NCI-H2107 (cell line): ENCODE measurements at places on chromosomes 6 and 20.

DNA sequence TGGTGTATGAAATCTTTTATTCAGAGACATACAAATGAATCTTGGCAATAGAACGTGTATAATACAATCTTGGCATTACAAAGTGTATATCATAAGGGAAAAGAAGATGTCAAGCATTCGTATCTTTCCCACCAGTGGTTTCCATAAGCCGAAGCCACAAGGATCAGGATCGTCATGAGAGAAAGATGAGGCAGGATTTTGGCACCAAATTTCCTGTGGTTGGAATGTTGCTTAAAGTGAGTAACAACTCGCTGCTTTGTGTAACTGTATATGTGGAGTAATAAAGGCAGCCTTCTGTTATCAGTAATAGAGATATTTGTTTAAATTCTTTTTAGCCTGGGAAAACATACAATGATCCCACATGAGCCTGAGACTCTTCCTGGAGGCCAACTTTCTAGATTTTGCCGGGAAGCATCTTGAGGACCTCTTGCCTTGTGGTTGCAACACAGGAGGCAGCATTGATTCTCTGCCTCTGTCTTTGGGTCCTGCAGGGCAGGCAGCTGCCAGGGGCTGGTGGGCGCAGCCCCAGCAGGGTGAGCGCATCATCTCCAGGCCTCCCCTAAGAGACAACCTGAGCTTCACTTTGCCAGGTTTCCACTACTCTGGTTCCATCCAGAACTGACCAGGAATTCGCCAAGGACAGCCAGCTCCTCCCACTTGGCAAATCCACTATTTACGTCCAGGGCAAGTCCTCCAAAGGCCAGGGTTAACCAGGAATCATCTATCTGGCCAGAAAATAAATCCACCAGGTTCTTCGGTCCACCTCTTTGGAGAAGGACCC lies 230.9 kb upstream of the SULF2 start:
- DNase-seq = no peak

DNA sequence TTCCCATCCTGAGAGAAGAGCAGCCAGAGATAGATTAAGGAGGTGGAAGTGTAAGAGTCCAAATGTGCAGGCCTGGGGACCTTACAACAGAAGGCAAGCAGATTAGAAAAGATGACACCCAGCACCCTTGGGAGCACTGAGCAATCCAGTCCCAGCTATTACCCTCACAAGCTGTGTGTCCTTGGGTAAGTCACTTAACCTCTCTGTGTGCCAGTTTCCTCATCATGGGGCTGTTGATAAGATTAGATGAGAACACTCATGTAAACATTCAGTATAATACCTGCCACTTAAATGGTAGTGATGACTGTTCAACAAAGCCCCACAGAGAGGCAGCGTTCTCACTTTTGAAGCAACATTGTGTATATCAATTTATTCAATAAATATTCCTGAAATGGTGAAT lies 114.8 kb upstream of the CST7 start:
- no peak for DNase-seq

DNA sequence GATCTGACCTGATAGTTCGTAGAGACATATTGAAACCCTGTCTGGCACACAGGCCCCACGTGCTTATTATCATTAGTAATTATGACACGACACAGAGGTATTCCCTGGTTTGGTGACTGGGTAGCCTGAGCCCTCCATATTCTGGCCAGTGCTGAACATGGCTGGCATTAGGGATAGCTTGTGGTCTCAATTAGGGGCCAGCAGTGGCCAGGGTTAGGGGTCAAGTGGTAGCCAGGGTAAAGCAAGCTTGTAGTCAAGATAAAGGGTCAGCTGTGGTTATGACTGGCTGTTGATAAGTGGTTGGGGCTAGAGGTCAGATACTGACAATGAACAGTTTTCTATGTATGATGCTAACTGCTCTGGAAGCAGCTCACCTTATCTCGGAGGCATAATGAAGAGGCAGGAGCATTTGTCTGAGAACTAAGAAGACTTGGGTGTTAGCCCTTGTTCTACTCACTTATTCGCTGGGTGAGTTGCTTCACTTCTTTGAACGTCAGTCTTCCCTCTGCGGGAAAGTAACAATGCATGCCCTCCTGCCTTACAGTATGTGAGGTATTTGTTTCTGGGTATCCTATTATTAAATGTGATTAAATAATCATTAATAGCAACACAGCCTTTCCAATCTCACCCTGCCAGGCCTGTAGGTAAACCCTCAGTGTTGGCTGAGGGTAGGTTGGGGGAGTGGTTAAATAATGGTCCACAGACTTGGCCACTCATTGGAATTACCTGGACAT lies 66.7 kb downstream of the VEGFA start:
- no peak for DNase-seq

- no peak for DNase-seq
Observed at GRCh38 chr6:115863211-115863610, 197.5 kb downstream of the FRK start.

- no peak for DNase-seq
Observed at GRCh38 chr6:121748850-121749249, 313.4 kb downstream of the GJA1 start.

DNA sequence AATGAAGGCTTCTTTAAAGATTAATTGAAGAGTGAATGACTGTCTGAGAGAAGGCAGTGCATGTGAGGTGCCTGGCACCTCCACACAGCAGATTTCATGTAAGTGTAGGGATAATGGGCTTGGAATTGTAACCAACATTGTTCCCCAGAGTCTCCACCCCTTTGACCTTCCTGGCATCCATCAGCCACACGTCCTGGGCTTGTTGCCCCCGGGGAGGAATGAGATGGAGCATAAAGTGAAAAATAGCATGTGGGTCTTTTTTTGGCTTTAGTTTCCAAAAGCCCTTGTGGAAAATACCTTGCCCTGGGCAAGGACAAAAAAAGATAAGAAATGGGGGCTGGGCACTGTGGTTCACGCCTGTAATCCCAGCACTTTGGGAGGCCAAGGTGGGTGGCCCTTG lies 242.2 kb upstream of the ECI2 start:
- DNase-seq = no peak

DNA sequence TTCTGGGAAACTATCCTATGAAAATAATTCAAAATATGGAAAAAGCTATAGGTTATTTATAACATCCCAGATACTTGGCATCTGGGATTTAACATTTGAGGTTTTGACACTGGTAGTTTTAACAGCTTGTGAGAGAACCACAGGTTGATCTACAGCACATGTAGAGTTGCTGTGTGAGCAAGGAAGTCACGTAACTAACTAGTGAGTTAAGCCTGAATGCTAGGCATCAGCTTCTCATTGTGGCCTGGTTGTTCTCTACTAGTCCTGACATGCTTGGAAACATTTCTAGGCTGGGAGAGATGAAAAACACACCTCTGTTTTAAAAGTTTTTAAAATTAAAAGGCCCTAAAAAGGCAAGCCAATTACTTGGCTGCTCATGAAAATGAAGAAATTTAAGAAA lies 28.2 kb downstream of the ESF1 start:
- DNase-seq = no peak

DNA sequence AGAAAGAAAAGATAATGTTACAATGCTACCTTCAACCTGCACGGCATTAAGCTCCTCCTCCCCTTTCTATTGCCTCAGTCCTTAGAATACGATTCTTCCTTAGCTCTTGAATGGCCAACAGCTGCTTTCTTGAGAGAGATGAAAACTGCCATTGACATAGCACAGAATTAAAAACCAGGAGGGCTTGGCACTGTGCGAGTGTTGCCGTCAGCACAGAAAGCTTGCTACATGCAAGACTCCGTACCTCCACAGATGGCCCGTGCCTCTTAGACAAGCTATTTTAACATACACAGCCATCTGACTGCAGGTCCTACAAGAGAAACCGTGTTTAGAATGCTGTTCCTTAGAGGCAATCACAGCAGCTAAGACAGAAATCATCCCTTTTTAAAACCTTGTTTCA lies 51.7 kb downstream of the ALDH5A1 start:
- DNase-seq = no peak

DNA sequence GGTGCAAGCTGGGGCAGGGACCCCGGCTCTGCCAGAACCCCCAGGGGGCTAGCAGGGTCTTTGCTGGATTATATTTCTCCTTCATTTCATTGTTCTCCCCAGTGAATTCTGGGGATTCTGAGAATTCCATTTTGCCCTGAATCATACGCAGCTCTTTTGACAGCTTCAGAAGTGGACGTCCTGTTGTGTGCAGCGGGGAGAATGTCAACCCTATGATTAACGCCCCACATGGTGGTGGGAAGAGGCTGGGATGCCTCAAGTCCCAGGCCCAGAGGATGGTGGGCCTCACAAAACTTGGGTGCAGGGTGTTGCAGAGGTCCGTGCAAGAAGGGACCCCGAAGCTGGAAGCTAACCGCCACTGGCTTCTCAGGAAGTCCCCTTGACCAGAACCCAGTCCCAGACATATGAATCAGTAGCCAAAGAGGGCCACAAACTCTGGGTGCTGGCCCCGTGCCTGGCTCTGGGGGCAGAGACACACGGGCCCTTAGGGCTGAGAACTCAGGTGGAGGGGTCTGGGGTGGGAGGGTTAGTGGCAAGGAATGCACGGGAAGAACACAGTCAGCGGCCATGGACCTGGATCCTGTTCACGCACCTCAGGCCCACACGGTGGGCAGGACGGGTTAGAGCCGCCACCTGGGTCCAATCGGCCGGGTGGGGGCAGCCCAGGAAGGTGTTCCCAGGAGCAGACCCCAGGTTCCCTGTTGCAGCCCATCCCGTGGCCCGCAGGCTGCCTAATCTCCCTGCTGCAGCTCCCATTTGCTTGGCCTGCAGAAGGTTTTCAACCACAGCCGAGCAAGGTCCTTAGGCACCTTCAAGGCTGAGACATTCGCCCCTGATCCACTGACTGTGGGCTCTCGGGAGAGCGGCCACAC lies 51.2 kb downstream of the YTHDF1 start:
- no peak for DNase-seq

DNA sequence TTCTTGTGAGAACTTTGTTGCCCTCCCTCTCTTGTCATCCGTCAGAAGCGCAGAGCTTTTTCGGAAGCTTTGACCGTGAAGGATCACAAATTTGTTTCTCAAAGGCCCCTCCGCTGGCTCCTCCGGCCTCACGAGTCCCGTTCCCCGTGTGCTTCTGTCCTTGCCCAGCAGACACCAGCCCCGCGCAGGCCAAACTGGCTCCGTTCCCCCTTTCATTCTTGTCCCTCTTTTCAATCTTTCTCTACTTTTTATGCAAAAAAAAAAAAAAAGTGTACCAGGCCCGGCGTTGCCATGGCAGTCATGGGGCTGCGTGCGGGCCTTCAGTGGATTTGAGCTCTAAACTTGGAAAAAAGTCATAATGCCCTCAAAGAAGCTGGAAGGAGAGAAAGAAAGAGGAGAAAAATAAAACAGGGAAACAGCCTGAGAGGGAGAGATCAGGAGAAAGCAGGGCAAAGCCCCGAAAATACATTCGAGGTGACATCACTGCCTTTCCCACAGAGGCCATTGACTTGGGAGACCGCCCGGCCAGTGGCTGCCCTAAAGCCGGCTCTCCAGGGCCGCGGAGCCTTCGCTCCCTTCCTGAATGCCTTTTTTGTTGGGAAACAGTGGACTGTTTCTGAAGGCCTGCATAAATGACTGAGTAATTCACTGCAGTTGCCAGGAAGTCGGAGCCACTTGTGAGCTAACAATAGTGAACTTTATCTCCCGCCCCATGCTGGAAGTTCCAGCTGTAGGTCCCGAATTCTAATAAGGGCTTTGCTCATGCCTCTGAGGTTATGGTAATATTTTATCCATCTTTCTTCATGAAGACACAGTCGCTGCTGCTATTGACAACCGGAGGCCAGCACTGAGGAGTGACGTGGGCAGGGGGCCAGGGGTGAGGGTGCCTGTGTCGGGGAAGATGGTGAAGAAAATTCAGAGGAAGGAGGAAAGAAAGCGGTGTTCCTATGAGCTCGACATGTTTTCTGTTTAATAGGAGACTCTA lies 670.9 kb downstream of the QKI start:
- DNase-seq = no peak

DNA sequence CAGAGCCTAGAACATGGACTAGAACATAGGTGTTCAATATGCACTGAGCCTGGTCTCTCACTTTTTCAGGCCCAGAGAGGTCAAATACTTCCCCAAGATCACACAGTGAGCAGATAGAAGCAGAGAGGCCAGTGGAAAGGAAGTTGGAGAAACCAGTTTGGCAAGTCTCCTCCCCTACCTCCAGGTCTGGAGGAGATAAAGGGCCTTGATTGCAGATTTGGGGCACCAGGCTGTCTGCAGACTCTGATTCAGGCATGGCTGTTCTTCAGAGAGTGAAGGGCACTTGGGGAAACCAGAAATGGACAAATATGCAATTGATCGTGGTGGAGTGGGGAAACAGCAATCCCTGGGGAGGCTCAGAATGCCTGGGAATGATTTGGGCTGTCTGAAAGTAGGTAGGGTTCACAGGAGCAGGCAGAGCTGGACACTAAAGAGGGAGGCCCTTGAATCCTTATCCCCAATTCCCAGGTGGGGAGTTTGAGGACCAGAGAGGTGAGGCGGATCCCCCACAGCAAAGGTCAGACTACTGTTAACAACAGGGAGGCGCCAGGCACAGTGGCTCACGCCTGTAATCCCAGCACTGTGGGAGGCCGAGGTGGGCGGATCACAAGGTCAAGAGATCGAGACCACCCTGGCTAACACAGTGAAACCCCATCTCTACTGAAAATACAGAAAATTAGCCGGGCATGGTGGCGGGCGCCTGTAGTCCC lies 2.3 kb downstream of the PEDS1 start:
- DNase-seq = no peak

- no peak for DNase-seq
Observed at GRCh38 chr20:38842026-38842425, 36.5 kb downstream of the PPP1R16B start.

DNA sequence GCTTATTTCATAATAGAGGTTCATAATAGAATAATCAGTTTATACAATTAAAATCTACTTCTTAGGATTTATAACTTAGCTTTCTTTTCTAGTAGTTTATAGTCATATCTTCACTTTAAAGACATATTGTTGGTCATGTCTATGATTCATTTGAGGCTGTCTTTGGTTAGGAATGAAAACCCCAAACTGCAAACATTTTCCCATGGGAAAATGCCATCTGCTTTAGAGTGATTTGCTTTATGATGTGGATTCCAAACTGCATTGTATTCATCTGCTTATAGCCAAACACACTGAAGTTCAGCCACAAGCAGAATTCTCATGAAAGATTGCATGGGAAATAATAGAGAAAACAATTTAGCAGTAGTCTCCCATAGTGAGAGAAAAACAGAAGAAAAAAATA lies 128.0 kb downstream of the RFPL4B start:
- DNase-seq = no peak

- DNase-seq = no peak
Observed at GRCh38 chr6:6912817-6913744, 194.7 kb upstream of the RREB1 start.

GRCh38 chr6:118280210-118280609 lies 267.9 kb upstream of the PLN start:
- DNase-seq = no peak

GRCh38 chr20:3781153-3781910 lies at the start of gene SPEF1:
Gene SPEF1 (minus strand): TSS chr20:3781448. CDS start chr20:3781287, 161 bp downstream.
- DNase-seq = peak; percentile 58

- DNase-seq = no peak
Observed at GRCh38 chr20:49908258-49908565, 7.1 kb downstream of the SPATA2 start.

GRCh38 chr6:158457131-158457530 lies 102.8 kb upstream of the TMEM181 start:
- no peak for DNase-seq
